ENCODE measurements at places on chromosomes 1 and 21.
A peak's percentile ranks its signal among the peaks of the same experiment; 100 is the strongest.

GRCh38 chr1:65606426-65606825, 186.0 kb downstream of the LEPR start:
- peak; percentile 39 for DNase-seq

- DNase-seq, result no peak
Measured at GRCh38 chr1:109468903-109469302, 2.6 kb downstream of the SYPL2 start.

- peak; percentile 83 for DNase-seq
Measured at GRCh38 chr1:77219166-77219887, at the start of gene PIGK. Gene PIGK (minus strand): TSS chr1:77219430. CDS start chr1:77219402, 28 bp downstream.

DNA sequence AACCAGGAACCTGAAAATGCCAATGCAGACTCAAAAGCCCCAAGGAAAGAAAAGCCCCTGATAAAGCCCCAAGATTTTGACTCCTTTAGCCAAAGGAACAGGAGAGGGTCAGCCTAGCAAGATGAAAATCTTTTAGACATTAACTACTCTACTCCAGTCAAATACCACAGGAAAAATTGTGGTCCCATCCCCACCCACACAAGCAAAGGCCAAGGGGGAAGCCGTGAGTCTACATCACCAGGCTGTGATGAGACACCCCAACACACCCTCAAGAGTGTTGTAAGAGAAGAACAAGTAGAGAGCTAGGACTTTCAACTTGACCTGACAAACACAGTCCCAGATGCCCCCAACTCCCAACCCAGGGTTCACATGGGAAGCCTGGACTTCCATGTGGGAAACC, 192.8 kb upstream of the NR5A2 start:
- DNase-seq, result no peak

DNA sequence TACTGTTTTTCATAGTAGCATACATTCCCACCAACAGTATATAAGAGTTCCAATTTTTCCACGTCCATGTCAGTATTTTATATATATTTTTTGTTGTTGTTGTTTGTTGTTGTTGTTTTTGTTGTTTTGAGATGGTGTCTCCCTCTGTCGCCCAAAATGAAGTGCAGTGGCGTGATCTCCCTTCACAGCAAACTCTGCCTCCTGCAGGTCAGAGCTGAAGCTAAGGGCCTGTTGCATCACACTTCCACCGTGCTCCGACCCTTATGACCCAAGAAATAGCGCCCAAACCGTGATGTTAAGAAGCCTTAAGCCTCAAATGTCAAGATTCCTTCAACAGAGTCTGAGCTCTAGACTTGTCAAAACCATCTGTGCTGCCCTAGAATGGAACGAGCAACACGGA, 2032.3 kb downstream of the MRPL39 start:
- no peak for DNase-seq
